ENCODE measurements at places on chromosomes 6 and 20.

DNA sequence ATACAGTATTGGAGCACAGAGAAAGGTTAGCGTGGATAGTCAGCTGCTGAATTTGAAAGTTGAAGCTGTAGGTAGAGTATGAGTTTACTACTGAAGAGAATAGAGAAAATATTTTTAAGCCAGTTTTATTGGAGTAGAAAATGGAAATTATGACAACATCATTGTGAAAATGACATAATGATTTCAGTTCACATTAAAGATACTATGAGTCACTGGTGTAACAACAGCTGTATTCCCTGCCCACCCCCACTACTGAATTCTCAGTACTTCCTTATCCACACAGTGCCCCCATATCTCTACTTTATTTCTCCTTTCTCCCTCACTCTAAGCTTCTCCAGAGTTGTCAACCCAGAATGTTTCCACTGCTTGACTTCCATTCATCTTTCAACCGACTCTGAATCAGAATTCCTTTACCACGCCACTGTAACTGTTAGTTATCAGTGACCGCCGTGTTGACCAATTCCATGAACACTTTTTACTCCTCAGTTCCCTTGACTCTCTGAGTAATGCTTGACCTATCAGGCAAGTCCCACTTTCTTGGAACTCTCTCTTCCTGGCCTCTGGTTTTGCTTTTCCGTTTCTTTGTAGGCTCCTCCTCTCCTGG, 139.6 kb downstream of the AIG1 start:
- no peak for DNase-seq

DNA sequence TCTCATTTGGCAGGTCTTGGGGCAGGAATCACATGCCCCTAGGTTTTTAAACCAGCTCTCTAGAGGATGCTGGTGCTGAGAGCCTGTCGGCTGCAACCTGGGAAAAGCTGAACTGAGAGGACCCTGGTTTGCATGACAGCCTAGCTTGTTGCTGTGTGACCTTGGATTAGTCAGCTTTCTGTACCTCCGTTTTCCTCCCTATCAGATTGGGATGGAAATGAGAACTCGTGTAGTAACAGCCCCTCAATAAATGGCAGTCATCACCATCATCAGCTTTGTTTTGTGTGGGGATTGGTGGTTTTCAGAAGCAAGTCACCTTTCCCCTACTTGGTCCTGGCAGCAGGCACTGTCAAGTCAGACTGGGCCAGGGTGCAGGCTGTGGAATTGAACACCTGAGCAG, 75.2 kb upstream of the MYL9 start:
- no peak for DNase-seq

- no peak for DNase-seq
Measured at GRCh38 chr20:2299301-2299700, 3.5 kb downstream of the TGM3 start.

- DNase-seq, result no peak
Measured at GRCh38 chr6:32953775-32954174, 878 bp upstream of the HLA-DMA start.

GRCh38 chr6:145815309-145816274, 997 bp upstream of the FBXO30 start:
- DNase-seq, result no peak

- DNase-seq, result no peak
Measured at GRCh38 chr6:41871691-41872090, 23.5 kb downstream of the USP49 start.

- no peak for DNase-seq
Measured at GRCh38 chr6:68256391-68256790, 378.7 kb upstream of the ADGRB3 start.

- DNase-seq, result no peak
Measured at GRCh38 chr20:52493171-52493721, 301.7 kb upstream of the ZFP64 start.

DNA sequence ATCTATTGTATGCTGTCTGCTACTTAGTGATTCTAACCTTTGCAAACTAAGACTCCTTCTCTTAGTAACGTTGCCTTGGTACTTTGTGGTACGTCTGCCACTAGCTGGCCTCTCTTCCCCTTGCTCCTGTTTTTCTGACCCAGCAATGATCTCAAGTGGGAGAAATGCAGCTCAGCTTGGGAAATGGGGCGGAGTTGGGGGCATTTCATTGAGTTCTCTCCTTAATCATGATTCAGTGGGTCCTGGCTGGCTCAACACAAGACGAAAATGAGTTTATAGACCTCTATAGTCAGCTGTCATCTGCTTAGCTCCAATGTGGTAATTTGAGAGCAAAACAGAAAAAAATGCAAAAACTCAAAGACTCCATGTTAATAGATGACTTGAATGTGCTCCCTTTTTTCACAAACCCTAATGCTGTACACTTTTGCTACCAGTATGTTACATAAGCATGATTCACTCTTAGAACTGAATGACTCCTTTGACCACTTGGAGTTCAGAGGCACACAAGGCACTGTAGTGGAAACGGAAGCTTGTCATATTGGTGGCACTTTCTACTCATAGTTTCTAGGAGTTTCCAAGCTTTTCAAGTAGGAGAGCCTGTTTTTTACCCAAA, 55.3 kb upstream of the SOX4 start:
- no peak for DNase-seq

GRCh38 chr6:20092071-20092566, 120.2 kb downstream of the MBOAT1 start:
- no peak for DNase-seq

DNA sequence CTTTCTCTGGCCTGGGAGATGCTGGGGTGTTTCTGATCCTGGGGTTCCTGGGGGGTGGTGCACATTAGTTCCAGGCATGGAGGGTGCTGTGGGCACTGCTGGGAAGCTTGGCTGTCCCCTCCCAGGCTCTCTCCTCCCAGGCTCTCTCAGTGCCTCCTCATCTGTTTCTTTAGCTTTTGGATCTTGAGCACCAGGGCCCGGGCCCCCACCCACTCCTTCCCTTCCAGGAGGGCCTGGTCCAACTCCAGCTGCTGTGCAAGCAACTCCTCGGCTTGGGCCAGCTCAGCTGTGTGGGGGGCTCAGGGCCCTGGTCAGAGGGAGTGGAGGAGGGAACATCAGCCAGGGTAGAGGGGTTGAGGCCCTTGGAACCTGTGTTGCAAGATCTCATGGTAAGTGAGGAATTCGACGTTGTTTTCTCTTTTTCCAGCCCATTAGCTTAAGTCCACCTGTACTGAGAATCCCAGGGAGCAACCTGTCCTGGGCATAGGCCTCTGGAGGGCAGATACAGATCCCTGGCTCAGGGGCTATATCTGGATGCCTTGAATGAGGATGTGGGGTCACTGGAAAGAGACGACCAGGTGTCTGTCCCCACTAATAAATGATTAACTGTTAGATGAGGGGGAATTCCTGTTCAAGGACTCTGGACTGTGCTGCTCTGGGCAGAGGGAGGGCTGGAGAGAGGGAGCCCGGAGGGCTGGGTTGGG, 34.5 kb upstream of the HLA-A start:
- no peak for DNase-seq

- DNase-seq, result no peak
Measured at GRCh38 chr6:117469356-117469755, 13.1 kb upstream of the DCBLD1 start.

DNA sequence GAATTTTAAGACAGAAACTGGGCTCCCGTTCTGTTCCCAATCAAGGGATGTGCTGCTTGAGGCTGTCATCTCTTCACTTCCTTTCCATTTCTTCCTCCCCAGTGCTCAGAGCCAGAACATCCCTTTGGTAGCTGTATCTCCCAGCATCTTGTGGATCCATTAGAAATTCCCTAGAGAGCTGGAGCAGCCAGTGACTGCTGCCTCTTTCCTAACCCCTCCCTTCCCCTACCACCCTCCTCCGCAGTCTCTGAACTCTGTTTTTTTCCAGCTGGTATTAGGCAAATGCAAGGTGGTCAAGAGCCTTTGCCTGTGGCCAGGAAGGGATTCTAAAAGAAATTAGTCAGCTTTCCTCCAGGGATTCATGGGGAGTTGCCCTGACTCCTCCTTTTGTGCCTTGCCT, 208.0 kb downstream of the EYA2 start:
- DNase-seq, result no peak

Data from anterior cingulate cortex (tissue), 58 donors.